ENCODE measurements at places on chromosomes 4 and X.
A peak's percentile ranks its signal among the peaks of the same experiment; 100 is the strongest.

DNA sequence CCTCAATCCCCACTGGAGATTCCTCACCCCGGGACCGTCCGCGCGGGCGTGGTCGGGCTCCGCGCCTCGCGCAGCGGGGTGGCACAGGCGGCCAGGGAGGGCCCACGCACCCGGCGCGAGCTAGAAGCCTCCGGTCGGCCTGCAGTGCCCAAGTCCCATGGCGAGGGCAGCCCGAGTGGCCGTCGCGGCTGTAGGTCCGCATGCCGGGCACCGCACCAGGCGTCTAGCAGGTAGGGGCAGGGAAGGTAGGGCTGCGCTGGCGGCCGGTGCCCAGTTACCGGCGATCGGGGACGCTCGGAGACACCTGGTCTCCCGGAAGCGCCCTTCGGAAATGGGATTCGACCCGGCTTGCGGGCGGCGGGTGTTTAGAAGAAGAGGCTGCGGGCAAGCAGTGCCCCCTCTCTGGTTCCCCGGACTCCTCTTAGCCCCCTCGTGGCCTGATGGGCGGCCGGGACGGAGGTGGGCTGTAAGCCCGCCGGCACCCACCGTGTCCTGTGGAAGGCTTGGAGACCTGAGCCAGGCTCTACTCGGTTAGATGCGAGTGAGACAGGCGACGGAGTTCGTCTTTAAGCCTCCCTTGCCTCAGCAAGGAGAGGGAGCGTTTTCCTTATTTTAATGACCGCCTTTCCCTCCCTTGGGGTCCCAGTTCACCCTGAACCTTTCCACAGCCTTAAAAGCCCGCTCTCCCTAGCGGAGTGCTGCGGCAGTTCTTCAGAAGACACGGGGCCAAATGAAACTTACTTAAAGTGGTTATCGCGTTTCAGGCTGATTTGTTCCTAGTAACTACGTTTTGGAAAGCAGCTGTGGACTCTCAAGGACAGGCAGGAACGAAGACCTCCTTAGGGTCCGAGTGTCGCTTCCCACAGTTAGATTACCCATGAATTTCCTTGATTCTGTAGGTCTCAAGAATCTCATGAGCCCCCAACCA, 821 bp downstream of the SLITRK2 start:
- DNase-seq, result no peak

DNA sequence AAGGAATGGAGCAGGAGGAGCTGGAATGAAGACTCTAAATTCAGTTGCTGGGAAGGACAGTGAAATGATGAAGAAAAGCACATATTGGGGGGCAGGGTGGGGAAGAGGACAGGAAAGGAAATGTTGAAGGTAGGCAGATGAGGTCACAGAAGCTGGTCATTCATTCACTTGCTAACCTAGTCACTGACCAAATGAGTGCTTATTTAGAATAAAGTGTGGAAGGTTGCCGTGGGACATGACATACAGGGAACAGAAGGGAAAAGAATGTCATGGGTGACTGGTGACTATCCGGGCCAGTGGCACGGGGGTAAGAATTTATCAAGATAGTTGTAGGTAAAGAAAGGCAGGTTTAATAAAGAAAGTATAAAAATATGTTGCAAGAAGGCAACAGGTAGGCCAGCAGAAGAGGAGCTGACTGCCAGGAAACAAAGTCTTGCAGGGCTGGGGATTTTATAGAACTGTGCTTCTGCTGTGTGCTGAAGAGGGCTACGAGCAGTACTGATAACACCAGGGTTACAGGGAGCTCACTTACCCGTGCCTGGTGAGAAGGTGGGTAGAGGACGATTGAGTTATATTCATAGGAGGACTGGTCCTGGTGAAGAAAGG, 31.9 kb upstream of the TLR3 start:
- no peak for DNase-seq

DNA sequence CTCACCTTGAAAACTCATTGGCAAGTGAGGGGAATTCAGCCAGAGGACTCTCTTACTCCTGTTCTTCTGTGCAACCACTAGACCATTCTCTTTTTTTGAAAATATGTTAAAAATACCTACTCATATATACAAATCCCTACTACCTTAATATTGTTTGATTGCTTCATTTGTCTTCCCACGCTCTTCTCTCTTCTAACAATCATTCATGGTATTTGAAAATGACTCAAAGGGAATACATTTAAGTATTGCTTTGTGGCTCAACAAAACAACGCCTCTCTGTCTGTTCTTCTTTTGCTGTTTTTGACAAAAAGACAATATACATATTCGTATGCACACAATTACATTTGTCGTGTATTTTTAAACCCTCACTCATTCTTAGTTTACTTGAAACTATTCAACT, 589.4 kb downstream of the ANKRD50 start:
- no peak for DNase-seq

DNA sequence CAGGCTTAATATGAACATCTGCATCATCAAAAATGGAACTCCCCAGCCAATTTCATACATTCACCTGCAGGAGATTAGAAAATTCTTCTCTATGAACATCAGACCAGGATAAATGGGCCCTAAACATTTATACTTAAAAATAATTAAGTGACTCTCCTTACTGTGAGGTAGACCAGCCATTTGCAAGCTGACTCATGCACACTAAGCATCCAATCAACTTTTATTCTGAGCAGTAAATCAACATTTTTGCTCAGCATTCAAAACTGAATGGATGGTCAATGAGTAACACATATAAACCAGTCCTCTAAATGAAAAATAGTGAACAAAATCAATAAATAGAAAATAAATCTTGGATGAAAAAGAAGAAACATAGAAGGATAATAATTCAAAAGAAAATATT, 19.9 kb upstream of the PCDH10 start:
- DNase-seq, result no peak

DNA sequence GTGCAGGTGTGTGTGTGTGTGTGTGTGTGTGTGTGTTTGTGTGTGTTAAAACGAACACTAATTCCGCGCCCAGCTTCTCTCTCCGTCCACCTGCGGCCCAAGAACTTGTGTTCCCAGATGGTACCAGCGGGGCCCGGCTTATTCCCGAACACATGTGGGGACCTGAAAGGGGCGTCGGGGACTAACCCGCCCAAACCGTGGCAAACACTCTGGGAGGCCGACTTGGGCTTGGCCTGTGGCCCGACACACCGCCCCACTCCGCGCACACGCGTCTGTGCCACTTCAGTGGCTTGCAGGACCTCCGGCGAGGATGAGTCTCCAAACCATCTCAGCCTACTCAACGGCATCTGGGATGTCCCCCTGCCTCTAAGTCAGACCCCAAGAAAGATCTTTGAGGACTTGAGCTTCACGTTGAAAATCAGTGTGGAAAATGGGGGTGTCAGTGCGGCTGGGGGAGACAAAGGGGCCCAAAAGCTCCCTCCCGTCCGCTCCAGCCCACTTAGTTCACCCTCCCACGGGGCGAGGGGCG, 790 bp upstream of the HHIP start:
- DNase-seq, result peak; percentile 60

DNA sequence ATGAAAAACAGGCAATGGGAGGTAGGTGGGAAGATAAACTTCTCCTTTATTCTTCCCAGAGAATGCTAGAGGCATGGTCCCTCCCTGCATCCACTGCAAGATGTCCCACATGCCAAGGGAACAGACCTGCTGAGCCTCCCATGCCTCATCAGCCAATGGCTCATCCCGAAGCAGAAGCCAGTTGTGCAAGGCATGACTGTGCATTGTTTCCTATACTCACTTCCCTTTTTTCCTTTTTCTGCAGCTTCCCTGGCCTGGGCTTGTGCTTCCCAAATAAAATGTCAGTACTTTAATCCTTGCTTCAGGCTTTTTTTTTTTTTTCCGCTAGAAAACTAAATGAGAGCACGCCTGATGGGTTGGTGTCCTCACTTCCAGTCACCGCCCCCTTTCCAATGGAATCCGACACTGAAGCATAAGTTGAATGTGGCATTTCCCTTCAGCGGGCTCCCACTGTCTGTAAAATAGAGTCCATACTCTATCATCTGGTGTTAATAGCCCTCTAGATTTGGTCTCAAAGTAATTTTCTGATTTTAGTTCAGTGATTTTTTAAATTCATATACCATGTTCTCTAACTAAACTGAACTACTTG, 239.0 kb upstream of the JADE1 start:
- DNase-seq, result no peak

DNA sequence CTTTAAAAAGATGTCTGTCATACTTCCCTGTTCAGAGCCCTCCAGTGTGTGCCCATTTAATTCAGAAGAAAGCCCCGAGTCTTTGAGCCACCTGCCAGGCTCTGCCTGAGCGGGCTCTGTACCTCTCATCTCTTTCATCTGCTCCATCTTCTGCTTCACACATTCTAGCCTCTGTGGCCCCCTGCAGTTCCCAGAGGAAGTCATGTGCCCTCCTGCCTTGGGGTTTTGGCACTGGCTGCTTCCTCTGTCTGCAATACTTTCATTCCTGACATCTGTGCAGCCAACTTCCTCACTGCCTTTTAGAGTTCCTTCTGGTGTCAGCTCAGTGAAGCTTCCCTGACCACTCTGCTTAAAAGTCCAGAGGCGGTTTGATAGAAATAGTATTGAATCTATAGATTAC, 6.2 kb upstream of the STK32B start:
- no peak for DNase-seq

DNA sequence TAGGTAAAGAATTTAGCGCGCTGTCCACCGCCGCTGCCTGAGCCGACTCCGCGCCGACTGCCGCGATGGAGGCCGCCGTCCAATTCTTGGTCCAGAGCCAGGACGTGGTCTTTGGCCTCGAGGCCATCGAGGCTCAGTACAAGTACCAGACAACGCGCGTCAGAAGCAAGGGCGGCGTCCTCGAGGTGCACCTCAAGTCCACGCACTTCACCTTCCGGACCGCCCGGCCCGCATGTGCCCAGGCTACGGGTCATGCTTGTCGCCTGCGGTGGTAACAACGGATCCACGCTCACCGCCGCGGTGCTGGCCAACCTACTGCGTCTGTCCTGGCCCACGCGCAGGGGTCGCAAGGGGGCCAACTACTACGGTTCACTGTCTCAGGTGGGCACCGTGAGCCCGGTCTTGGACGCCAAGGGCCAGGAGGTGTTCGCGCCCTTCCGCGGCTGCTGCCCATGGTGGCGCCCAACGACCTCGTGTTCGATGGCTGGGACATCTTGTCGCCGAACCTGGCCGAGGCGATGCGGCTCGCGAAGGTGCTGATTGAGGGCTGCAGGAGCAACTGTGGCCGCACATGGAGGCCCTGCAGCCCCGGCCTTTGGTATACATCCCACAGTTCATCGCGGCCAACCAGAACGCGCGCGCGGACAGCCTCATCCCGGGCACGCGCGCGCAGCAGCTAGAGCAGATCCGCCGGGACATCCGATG, 128.0 kb downstream of the ANAPC4 start:
- no peak for DNase-seq

- DNase-seq, result no peak
These were observed 148.5 kb upstream of the PJA1 start for GRCh38 chrX:69313617-69314290.

- DNase-seq, result no peak
These were observed 141.4 kb downstream of the KLHL8 start for GRCh38 chr4:87078987-87079486.

DNA sequence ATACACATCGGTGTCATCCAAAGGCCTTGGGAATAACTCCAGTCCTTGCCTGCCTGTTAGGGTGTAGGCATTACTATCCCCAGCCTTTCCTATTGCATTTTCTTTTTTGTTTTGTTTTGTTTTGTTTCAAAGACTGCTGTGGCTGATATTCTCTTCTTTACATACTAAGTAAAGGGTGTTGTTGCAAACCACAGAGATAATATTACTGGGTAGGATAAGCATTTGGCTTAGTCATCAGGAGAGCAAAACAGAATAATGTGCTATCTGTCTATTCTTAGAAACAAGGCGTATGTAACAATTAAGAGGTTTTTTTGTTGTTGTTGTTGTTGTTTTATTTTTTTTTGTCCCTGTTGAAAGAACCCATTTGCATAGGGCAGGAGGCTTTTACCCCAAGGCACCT, 41.8 kb downstream of the UGT2B28 start:
- no peak for DNase-seq

- DNase-seq, result no peak
These were observed 181.2 kb upstream of the SPOCK3 start for GRCh38 chr4:167415461-167415860.

DNA sequence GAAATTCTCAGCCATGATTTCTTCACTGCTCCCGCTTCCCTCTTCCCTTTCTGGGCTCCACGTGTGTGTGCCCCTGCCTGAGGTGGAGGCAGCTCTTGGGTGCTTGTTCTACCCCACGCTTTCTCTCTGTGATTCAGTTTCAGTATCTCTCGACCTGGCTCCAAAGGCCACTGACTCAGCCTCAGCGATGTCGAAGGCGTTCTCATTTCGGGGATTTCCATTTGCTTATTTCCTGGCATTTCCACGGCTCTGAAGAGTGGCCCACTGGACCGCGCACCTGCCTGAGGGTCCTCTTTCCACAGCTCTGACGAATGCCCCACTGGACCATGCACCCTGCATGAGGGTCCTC, 52.4 kb downstream of the GAK start:
- no peak for DNase-seq

GRCh38 chr4:8594097-8595038, 1.8 kb downstream of the CPZ start:
- peak; percentile 69 for DNase-seq

GRCh38 chr4:74159143-74159709, 1.3 kb downstream of the MTHFD2L start:
- DNase-seq, result no peak

DNA sequence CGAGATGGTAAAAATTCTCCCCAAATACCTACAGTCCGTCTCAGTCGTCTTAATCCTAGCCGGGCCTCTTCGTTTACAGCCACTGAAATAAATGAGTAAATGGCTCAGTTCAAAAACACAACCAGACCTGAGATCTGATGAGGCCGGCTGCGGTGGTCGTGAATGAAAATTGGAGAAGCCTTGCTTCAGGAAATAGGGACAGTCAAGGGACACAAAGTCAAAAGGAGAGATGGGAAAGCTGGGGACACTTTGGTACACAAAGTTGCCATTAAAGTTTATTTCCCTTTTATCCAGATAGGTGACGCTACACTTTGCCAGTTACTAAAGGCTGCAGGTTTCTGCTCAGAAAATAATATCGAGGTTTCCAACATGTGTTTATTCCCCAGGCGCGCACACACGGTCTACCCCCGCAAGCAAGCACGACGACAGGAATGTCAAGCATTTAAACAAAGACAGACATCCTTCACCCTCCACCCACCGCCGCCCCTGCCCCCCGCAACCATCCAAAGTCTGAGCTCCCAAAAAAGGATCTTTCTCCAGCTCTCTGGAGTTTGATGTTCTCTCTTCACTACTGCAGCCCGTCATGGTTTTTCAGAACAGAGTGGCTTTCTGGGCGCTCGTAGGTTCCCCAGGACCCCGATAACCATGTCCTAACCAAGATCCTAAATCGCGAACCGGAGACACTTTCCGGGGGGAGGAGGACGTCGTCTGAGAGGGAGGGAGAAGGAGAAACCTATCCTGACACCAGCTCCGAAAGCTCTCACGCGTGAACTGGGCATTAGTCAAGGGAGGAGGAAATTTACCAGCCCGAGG, 1.3 kb upstream of the PCDH7 start:
- peak; percentile 47 for DNase-seq

- no peak for DNase-seq
These were observed 8.1 kb upstream of the FABP2 start for GRCh38 chr4:119329835-119330620.

DNA sequence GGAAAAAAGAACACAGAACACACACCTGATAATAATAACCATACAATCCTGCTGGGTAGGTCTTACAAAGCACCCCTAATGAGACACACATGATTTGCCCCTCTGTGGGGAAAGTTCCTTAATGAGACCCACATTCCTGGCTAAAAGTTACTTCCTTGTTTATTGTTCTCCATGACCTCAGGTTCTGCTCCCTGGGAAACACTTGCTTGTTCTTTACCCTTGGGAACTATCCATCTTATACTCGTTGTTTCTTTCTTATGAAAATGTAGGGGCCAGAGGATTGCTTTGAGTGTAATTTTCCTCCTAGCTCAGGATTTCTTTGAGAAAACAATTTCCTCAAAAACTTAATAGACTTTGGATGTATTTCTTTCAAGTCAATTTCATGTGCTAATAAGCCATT, 52.1 kb upstream of the PCDH10 start:
- no peak for DNase-seq

All from right forelimb (tissue), 1 donor.